ENCODE measurements at places on chromosomes 7 and 10.

DNA sequence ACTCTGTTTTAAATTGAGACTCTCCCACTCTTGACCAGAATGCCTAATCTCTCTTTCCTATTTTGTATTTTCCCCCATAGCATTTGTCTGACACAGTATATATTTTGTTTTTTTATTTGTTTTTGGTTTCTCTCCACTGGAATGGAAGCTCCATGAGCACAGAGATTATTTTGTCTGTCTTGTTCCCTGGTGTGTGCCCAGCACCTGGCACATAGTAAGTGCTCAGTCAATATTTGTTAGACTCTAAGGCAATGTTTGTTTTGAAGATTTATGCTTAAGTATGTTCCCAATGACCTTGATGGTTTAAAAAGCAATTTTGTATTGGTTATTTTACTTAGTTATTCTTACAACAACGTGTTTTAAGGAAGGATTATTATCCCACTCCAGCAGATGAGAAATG is 201.8 kb downstream of the DYNC1I1 start:
- no peak for DNase-seq

DNA sequence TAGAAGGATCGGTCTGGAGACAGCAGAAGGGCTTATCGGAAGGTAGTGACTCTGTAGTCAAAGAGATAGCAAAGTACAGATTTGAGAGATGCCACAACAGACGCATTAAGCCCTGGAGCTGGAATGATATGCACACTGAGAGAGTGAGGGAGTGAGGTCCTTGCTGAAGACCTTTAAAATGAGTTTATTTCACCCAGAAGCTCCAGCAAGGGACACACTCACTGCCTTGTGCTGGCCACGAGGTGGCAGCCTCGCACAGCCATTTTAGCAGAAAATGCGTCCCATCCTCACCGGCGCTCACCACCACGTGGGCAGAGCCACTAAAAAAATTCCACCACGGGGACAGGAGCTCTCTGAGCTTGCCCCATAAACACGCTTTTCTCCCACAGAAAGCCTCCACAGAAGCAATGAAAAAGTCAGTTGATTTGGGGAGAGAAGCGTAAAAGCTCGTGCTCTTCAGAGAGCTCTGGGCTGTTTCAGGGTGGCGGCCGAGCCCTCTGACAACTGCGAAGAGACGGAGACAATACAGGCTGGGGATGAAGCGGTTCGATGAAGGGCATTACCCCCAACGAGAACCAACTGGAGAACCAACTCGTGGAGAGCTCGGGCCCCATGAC is 163.0 kb upstream of the KLF14 start:
- no peak for DNase-seq

- DNase-seq, result no peak
Measured at GRCh38 chr7:15967121-15967520, 280.6 kb upstream of the MEOX2 start.

DNA sequence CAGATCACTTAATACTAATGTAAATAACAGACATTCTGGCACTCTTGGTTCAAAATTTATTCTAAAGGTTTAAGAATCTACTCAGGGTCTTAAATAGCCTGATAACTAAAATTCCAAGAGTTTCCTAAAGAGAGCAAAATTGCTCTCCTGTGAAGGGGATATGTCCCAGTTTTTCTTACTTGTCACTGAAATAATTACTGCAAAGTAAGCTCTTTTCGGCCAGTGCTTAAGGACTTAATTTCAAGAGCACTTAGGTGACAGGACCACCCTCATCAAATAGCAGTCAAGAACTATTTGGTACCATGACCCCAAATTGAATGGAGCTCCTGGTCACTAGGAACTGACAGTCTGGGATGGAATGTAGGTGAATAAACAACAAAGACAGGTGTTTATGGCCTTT is 1.8 kb upstream of the IMMP2L start:
- no peak for DNase-seq

GRCh38 chr7:73433924-73434700 is 534 bp downstream of the FZD9 start:
- no peak for DNase-seq

DNA sequence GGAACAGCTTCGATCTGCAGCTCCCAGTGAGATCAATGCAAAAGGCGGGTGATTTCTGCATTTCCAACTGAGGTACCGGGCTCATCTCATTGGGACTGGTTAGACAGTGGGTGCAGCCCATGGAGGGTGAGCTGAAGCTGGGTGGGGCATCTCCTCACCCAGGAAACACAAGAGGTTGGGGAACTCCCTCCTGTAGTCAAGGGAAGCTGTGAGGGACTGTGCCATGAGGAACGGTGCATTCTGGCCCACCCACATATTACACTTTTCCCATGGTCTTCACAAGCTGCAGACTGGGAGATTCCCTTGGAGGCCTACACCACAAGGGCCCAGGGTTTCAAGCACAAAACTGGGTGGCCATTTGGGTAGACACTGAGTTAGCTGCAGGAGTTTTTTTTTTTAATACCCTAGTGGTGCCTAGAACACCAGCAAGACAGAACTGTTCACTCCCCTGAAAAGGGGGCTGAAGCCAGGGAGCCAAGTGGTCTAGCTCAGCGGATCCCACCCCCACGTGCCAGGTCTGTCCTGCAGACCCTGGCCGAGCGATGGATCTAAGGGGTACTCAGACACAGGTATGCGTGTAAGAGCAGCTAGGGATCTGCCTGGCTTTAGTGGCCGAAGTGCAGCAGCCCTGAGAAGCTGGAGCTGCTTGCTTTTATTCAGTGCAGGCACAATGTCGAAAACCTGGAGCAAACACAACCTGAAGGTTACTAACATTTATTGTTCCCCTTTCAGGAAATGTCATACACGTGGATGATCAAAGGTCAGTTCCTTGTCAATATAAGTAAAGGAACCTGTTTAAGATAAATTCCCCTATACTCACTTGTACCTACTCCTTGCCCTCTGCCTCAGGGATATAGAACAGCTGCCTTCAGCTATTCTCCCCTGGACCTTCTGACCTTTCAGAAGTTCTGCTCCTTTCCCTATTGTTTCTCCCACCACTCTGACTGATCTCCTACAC is 3.1 kb upstream of the SAMD9 start:
- DNase-seq, result no peak

DNA sequence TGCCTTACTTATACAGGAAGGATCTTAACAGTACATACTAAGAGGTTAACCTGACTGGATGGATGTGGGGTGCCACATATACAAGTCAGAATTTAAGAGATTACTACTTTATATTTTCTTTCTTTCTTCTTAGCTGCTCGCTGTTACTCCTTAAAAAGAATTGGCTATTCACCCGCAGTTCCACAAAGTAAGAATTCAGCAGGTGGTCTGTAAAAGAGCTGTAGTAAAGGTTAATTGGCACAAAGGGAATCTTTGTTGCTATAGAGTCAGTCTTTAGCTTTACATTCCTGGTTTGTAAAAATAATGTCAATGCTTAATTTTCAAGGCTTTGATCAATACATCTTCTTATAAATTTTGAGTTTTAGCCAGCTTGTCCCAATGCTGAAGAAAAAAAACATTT is 43.2 kb downstream of the RALA start:
- DNase-seq, result no peak

DNA sequence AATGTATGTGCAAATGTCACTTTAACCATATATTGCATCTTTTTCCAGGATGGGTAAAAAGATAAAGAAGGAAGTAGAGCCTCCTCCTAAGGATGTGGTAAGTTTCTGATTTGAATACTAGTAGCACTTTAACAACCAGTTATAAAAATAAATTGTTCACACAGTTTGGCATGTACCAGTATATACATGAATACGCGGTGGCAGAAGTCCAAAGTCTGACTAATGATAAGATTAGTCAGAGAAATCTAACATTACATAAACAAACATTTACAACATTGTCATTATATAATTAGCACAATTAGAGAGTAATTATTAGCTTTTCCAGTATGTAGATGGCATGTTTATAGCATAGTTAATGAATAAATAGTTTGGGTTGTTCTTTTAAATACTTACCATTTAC is 4.1 kb downstream of the ARMC3 start:
- DNase-seq, result no peak

DNA sequence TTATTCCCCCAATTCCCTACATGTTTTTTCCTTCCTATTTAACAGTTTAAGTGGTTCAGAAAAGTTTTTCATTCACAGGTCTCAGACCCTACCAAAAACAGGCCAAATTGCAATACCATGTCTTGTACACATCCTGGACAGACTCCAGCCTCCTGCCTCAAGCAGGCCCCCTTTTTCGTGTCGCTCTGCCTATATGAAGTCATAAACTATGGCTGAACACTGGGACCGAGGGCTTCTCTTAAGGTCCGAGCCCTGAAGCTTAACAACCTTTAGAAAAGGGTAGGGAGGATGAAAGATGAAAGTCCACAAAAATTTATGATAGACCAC is 1.4 kb downstream of the FBXW4 start:
- DNase-seq, result no peak

DNA sequence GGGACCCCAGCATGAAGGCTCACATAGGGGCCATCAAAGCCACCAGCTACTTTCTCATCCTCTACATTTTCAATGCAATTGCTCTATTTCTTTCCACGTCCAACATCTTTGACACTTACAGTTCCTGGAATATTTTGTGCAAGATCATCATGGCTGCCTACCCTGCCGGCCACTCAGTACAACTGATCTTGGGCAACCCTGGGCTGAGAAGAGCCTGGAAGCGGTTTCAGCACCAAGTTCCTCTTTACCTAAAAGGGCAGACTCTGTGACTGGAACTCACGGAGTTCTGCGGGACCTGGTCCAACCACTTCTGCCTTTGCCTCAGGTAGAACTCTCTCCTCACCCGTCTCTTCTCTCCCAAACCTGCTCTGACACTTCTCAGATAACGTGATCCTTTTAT is 945 bp downstream of the TAS2R40 start:
- no peak for DNase-seq

- peak; percentile 31 for DNase-seq
Measured at GRCh38 chr7:98836811-98837629, 32.8 kb downstream of the TMEM130 start.

DNA sequence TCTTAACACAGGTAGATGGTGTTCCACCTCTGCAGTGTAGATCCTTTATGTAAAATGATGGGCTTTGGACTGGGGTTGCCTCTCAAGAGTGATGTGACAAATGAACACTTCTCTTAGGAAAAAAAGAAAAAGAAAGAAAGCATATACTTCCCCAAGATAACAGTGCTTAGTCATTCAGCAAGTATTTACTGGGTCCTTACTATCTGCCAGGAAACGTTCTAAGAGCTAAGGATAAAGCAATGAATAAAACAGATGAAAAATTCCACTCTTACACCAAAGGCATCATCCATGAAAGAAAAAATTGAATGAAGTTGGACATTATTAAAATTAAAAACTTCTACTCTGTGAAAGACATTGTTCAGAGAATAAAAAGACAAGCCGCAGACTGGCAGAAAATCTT is 177.3 kb downstream of the C7orf25 start:
- no peak for DNase-seq

- no peak for DNase-seq
Measured at GRCh38 chr10:59805014-59805413, 51.8 kb upstream of the MRLN start.

GRCh38 chr7:149874644-149875028 is 867 bp downstream of the ATP6V0E2 start:
- no peak for DNase-seq

DNA sequence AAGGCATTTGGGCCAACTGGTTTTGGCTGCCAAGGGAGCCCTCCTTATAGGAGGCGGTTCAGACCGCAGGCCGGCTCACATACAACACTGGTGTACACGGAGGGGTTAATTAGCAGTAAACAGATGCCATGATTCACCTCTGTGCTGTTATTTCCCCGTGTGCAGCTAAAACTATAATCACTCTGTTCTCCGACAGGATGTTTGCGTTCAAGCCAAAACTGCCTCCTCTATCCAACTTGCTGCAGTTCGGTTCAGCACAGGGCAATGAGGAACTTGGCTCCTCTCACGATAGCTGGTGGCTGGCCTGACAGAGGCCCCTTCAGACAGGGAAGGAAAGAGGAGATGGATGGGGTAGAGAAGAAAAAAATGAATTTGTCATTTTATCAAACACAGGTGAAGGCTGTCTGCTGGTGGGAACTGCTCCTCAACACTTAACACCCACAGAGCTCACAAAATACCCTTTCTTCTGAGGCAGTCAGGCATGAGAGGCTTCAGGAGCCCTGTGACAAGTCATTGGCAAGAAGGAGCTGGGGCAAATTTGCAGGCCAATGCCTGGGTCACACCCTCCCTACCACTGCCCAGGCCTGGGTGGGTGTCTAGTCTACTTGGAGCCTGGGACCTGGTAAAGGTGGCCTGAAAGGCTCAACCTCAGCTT is 24.0 kb downstream of the KCNMA1 start:
- DNase-seq, result no peak

GRCh38 chr10:10776363-10776762 is 241.3 kb upstream of the CELF2 start:
- DNase-seq, result no peak

GRCh38 chr7:3488829-3489228 is 187.8 kb downstream of the SDK1 start:
- DNase-seq, result no peak

DNA sequence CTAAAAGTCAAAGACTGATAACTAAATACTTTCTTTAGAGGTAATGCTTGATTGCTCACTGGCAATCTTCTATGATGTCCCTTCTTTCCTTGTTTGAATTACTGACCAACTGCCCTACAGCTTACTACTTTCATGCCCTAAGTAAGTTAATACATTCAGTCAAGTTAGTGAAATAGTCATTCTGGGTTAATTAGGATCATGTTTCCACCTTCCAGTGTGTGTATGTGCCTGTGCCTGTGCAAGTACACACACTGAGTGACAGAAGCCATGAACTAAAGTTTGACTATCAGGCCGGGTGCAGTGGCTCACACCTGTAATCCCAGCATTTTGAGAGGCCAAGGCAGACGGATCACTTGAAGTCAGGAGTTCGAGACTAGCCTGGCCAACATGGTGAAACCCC is 187.9 kb downstream of the CACNA2D1 start:
- no peak for DNase-seq

DNA sequence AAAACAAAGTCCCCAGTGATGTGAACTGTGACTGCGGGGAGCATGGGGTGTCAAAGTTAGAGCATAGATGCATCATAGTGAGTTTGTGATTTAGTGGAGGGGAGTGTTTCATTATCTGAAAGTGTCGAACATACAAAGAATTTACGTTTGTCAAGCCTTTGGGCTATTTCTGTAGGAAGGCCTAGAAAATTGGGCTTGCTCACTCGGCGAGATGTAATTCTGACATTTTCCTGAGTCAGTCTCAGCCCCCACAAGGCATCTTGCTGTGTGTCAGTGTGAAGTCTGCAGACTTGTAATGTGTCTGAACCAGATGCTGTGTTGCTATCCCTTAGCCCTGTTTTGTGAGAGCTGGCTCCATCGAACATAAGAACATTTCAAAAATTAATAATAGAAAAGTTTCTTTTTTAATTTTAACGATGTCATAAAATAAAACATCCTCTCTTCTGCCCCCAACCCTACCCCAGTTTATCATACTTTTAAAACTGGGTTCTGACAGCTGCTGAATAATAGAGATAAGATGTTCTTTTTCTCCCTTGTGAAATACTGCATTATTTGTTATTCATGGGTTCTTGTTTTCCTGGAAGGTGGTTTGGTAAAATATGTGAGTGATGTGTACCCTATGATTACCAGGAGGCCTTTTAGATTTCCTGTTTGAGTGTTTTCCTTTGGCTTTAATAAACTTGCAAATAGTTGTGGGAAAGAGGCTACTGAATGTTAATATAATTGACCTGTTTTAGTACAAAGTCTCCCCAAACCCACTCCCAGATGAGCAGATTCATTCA is 207.4 kb downstream of the GPR158 start:
- DNase-seq, result no peak

- no peak for DNase-seq
Measured at GRCh38 chr7:30139836-30140384, 5.1 kb downstream of the MTURN start.

Data from NCI-H774 (cell line).